ENCODE measurements at places on chromosomes 11 and 22. TPM values are rescaled to one million over a fixed set of nuclear protein-coding genes. Genes with fewer than 3 reads are reported as not detected.

The PLAAT5 gene
- polyA plus RNA-seq, result not detected

The LRRC56 gene
- 2.6 TPM for polyA plus RNA-seq

The SLC16A8 gene
- polyA plus RNA-seq, result not detected

The KCNQ1OT1 gene
- polyA plus RNA-seq, result 0.09 TPM

The IGSF9B gene
- polyA plus RNA-seq, result not detected

The OR5A1 gene
- not detected for polyA plus RNA-seq

The SUSD2 gene
- not detected for polyA plus RNA-seq

The E2F8 gene
- not detected for polyA plus RNA-seq

The WT1 gene
- polyA plus RNA-seq, result not detected

The ZP1 gene
- polyA plus RNA-seq, result not detected

The SERHL2 gene
- 4.5 TPM for polyA plus RNA-seq

The GAL3ST1 gene
- not detected for polyA plus RNA-seq

The SLC22A6 gene
- polyA plus RNA-seq, result not detected

The LMO2 gene
- polyA plus RNA-seq, result 11.4 TPM

The NAV2 gene
- 0.19 TPM for polyA plus RNA-seq

The VSIG2 gene
- not detected for polyA plus RNA-seq

The OR51I1 gene
- not detected for polyA plus RNA-seq

The SH3BP1 gene
- 14.7 TPM for polyA plus RNA-seq

The PHF21B gene
- not detected for polyA plus RNA-seq

The TRPM5 gene
- polyA plus RNA-seq, result not detected

The HBG1 gene
- polyA plus RNA-seq, result not detected

The OR52N1 gene
- polyA plus RNA-seq, result not detected

The IGLL1 gene
- polyA plus RNA-seq, result not detected

The SCGB2A2 gene
- polyA plus RNA-seq, result not detected

The MMP27 gene
- polyA plus RNA-seq, result not detected

The GNAZ gene
- polyA plus RNA-seq, result 2.0 TPM

The PIH1D2 gene
- polyA plus RNA-seq, result not detected

The RFPL3 gene
- not detected for polyA plus RNA-seq

The BAIAP2L2 gene
- polyA plus RNA-seq, result not detected

The GAL gene
- polyA plus RNA-seq, result not detected

The TRIM29 gene
- not detected for polyA plus RNA-seq

The ST14 gene
- polyA plus RNA-seq, result 94.1 TPM

The IL18BP gene
- 41.5 TPM for polyA plus RNA-seq

The TBX10 gene
- not detected for polyA plus RNA-seq

Data from IgD-negative memory B cell (primary cell).